NCI-H2107 (cell line): ENCODE measurements at places on chromosomes 11 and 22.
A peak's percentile ranks its signal among the peaks of the same experiment; 100 is the strongest.

DNA sequence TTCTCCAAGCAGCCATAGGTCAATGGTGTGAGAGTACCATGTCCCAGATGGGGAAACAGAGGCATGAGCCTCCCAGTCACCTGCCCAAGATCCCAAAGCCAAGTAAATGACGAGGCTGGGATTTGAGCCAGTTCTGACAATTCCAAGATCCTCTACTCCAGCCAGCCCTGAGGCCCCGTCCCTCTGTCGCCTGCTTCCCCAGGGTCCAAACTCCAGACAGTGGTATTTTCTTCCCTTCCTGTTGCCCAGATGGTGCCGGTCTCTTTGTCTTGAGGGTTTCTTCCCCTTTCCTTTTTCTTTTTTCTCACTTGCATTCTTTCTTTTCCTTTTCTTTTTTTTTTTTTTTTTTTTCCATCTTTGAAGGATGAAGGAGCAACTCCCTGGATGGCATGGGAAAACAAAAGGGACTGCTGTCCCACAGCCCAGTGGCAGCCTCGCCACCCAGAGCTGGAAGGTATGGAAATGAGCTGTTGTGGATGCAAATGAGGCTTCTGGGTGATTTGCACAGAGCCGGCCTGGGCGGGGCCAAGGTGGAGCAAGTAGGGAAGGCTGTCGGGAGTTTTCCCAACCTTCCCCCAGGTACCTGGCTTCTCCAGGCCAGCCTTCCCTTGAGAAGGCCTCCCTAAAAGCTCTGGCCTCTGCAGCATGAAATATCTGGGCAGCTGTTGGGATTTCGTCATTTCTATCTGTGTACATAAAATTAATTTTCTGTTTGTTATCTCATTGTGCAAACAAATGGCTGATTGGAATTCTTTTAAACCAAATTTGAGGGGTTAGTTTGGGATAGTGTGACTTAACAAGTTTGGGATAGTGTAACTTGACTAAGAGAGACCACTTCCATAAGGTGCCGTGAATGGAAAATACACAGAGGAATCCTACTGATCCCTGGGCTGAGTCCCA, 146.8 kb downstream of the MN1 start:
- no peak for DNase-seq

GRCh38 chr22:39183991-39184585, 31.6 kb upstream of the CBX7 start:
- no peak for DNase-seq

DNA sequence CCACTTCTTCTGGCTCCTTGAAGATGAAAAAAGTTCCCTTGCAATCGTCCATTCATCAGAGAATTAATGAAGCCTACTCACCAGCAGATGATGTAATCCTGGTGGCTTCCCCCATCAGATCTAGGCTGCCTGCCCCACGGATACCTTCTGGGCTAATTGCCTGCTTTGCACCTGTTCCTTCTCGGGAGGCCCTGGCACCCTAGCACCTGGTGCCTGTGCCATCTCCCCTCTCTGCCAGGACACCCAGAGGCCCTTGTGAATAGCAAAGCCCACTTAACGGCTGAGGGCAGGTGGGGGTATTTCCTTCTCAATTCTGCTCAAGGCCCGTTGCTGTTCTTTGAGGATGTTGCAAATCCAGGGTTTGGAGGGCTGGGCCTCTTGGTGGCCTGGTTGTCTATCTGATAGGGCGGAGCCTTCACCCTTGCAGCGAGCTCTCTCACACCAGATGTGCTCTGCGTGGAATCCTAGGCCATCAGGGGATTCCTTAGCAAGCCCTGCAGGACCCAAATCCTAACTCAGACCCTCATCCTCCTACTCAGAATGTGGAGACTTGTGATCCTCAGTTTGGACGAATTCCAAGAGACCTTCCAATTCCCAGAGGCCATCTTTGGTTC, at the start of gene LMO2:
Gene LMO2, minus strand, starts transcription at position 363 of the 614 bp plus-strand sequence. CDS start 22,360 bp downstream, outside the sequence.
- DNase-seq = peak; percentile 79

GRCh38 chr11:3245071-3245470, 12.9 kb upstream of the MRGPRE start:
- no peak for DNase-seq

GRCh38 chr22:43681731-43682360, 130.3 kb downstream of the EFCAB6 start:
- no peak for DNase-seq

GRCh38 chr11:94636388-94636949, 69.3 kb downstream of the PIWIL4 start:
- no peak for DNase-seq

- no peak for DNase-seq
Measured at GRCh38 chr11:94139416-94139815, 10.8 kb downstream of the PANX1 start.

- no peak for DNase-seq
Measured at GRCh38 chr11:120229451-120230424, 10.2 kb upstream of the POU2F3 start.

GRCh38 chr11:60924110-60924905, at the start of gene TMEM132A:
TSS of gene TMEM132A (plus strand) at chr11:60924460. CDS start at chr11:60924634, 174 bp downstream.
- peak; percentile 69 for DNase-seq

DNA sequence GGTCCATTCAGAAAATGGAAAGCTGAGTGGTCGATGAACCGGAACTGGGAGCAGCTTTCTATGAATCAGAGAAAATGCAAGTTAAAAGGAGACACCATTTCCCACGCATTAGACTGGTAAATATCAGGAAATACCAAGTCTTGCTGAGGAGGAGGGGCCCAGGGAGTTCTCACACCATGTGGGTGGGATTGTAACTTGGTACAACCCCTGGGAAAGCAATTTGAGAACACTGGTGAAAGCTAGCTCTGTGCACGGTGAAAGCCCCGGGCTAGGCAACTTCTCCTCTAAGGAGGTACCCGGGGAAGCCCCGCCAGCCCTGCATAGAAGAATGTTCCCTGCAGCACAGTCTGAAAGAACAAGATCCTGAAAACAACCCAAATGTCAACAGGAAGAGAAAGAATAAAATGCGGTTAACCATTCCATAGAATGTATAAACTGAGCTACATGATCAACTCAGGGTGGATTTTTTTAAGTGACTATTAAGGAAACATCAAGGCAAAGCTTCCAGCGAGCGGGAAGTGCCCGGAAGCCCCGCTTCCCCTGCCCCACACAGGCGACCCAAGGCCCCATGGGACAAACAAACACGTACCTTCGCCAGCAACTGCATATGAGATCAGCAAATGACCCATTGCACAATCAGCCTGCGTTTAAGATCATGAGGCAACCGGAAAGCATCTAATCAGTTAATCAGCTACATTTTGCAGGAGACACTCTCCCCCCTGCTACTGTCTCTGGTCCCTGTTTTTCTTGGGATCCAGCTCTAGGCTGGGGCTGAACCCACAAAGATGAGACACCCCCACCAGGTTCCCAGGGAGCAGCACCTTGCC, 11.3 kb downstream of the SHANK2 start:
- no peak for DNase-seq

DNA sequence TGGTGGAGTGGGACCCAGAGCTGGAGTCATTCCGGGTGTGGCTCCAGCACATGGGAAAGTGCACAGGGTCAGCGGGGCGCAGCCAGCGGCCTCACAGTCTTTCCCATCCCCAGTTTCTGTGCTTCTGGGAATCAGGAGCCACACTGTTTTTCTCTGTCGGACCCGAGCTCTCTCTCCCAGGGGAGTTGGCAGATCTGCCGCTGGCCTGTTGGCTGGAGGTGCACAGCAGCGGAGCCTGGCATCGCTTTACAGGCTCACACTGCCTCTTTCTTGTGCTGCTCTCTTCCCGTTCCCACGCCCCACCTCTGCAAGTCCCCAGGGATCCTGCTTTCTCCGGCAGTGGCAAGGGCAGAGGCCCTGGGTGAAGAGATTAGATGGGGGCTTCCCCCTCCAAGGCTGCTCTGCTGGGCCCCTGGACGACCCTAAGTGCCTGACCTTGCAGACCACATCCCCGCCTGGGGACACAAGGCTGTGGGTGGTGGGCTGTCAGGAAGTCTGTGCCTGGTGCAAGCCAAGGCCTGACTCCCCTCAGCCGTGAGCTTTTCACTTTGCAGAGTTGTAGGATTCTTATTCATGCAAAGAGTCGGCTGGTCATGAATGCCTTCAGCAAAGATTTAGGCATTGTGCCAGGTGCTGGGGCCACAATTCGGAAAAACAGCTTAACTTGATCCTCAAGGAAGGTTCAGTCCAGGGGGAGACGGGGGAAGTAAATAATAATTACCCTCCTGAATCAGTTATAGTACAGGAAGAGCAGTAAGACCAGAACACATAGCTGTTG, 116.3 kb downstream of the TIMP3 start:
- DNase-seq = no peak

DNA sequence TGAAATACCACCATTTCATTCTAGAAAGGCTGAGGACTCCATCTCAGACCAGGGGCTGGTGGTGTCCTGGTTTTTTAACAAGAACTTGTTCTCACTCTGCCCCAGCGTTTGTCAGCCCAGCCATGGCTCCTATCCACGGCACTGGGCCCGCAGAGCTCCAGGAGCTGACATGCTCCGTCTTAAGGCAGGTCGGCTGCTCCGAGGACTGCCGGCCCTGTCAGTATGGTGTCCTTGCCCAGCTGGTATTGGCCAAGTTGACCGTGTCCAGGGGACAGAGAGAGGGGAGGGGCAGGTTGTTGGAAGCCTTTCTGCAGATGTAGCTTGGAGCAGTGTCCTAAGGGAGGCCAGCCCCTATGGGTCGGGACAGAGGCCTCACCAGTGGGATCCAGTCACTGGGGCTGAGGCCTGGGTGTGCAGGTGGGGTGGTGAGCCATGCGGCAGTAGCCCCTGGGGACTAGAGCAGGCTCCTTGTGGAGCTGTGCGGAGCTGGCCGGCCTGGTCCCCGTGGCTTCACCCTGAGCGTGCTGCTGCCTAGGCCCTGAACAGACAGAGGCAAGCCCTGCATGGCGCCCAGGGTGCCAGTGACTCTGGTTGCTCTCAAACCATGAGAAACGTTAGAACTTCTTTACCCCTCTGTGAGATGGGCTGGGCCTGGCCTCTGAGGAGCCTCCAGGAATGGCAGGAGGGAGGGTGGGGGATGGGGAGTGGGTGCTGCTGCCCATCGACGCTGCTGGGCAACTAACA, 39.9 kb upstream of the KCNQ1OT1 start:
- no peak for DNase-seq

DNA sequence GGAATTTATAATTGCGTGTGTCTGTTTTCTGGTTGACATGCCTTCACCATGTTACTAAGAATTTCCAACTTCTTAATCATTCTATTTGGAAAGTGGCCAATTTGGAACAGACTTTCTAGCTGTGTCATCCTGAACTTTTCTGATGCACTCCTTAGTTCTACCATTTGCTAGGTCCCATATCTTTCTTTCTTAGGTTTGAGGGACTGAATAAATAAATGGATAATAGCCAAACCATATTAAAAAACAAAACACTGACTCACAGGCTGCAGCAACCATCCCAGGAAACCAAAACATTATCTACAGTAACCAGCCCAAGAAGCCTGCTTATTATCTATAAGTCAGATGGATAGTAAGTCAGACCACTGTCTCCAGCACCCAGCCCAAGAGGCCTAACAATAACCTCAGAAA, 57.5 kb upstream of the PLET1 start:
- no peak for DNase-seq

DNA sequence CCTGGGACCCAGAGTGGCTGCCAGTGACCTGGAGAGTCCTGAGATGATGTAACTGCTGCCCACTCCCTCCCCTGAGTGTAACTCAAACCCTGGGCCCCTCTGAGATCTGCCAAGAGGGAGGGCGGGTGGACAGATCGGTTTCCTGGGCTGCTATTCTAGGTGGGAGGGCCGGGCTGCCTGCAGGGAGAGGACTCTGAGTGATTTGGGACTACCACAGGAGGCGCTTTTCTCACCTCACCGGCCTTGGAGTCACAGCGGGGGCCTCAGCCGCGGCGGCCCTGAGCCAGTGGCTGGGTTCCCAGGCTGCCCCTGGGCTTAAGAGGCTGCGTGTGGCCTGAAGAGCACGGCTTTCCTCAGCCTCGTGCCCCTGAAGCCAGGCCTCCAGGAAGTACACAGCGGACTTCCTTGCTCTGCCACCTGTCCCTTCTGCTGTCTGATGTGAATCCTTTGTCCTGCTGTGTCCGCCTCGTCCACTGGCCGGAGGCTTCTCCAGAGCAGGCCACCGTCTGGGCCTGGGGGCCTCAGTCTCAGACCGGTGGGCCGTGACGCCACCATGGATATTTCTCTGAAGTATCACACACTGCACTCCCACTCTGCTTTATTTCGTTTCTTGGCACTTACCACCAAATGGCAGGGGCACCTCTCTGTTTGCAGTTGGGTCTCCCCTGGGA, 11.5 kb downstream of the RELT start:
- no peak for DNase-seq

DNA sequence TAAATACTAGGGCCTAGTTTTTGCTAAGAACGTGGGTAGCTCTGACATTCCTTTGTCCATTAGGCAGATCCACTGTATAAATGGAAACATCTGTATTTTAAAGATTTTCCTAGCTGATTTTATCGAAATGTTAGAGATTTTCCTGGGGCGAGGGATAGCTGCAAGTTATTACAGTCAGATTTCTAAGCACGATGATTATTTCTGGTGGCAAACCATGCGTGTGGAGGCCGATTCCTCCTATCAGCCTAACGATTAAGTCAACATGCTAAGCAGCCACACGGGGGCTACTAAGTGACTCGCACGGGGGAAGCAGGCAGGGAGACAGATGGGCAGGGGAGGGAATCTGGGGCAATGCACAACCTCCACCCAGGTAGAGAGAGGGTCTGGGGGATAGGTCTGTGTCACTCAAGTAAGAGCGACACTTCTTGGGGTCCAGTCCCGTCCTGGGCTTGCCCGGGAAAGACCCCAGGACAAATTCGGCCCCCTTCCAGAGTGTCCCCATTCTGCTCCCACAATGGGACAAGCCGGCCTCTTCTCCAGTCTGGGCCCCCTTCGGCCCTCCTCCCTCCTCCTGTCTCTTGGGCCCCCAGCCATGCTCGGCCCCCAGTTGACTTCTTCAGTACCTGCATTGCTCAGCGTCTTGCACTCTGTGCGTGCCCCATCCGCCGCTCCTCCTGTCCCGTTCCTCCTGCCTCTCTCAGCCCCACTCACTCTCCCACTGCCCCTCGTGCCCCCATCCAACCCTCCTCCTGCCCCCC, 571 bp downstream of the C11orf24 start:
- DNase-seq = peak; percentile 28

GRCh38 chr22:40071720-40072119, 77.0 kb downstream of the FAM83F start:
- no peak for DNase-seq

DNA sequence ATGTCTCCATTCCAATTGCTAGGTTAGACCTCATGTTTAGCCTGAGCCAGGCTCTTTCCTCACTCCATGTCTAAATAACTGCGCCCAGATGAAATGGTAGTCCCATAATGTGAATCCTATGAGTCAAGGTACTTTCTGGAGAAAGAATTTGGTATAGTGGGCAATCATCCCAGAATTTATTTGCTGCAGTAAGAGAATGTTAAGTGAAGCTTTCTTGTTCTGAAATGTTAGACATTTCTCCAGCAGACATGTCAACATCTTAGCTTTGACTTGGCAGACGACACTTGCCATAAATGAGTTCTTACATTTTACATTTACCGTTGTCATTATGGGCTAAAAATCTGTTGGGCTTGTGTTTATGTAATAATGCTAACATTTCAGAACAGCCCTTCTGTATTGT, 165.2 kb downstream of the PGR start:
- no peak for DNase-seq
